ENCODE measurements at places on chromosomes 7 and 10. TPM values are rescaled to one million over a fixed set of nuclear protein-coding genes. Genes with fewer than 3 reads are reported as not detected.

DNA sequence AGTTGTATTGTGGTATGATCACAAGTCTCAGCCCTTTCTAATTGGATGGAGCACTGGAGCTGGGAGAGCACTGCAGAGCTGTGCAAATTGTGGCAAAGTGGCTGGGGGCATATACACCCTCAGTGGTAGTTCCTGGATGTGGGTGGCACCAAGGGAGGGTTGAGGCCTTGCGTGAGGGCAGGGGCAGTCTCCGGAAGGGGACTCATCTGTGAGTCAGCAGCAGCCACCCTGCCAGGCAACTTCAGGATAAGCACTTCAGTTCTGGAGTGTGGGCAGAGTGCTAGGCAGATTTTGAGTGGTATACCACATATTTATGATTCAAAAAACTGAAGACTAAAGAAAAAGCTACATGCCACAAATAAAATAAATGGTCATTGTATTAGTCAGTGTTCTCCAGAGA is 210.5 kb downstream of the ETV1 start:
- DNase-seq, result peak; percentile 71

GRCh38 chr7:67654642-67655041 is 658.0 kb downstream of the TYW1 start:
- no peak for DNase-seq

DNA sequence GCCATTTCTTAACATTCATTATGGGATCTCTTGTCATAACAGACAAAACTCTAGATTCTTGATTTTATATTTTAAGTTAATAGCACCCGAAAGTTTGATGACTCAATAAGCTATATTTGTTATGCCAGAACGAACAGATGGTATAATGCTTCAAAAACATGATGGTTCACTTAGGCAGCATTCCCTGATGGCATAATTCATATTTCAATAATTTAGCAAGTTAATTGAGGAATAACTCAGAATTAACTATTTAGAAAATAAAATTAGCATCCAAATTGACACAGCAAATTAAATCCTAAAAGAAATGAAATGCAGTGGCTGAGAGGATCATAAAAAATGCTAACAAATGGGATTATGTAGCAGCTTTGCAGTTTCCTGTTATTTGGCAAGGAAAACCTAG is 260.8 kb upstream of the MBL2 start:
- no peak for DNase-seq

- peak; percentile 87 for DNase-seq
Measured at GRCh38 chr10:90087197-90088023, 386.0 kb downstream of the KIF20B start.

DNA sequence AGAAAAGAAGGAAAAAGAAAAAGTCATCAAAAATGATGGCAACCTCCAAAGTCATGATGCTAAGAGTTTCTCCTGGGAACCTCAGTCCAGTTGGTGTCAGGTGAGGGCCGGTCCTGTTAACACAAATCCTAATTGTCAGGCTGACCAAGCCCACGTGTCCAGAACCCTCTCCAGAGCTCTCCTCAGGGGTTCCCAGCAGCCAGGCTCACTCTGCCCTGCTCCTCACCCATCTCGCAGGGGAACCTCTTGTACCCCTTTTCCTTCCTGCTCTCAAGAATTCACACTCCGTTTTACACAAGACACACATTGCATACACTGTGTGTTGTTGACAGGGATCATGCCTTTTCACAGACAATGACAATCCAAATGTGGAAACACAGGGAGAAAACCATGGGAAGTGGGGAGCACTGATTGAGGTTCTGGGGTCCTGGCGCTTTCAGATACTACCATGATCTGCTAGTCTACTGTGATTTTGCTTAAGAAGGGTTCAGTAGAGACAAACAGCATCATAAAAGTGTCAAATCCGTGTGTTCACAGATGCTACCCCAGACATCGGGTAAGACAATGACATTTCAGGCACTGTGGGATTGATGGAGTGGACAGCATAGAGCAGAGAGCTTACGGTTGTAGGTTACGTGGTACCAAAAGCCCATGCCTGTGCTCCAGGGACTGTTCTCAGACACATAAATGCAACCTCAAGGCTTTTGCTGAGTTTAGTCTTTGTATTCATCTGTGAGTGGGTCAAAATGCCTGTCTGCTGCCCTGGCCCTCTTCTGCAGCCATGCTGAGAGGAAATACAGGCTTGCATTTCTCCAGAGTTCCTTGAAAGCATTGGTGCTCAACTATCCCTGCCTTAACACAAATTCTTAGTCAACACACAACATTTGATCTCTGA is 16.0 kb downstream of the IL2RA start:
- DNase-seq, result no peak

- no peak for DNase-seq
Measured at GRCh38 chr10:12577610-12578009, 228.3 kb downstream of the CAMK1D start.

- DNase-seq, result no peak
Measured at GRCh38 chr10:3769556-3769955, 15.5 kb downstream of the KLF6 start.

SPDYE6 gene
- not detected for total RNA-seq

ODAD2 gene
- total RNA-seq, result 0.29 TPM

GALNT17 gene
- total RNA-seq, result not detected

HHEX gene
- 0.33 TPM for total RNA-seq

LRRN3 gene
- total RNA-seq, result not detected

CISD1 gene
- total RNA-seq, result 45.1 TPM

Data from mammary epithelial cell (primary cell).